ENCODE measurements at places on chromosomes 12 and 14.

DNA sequence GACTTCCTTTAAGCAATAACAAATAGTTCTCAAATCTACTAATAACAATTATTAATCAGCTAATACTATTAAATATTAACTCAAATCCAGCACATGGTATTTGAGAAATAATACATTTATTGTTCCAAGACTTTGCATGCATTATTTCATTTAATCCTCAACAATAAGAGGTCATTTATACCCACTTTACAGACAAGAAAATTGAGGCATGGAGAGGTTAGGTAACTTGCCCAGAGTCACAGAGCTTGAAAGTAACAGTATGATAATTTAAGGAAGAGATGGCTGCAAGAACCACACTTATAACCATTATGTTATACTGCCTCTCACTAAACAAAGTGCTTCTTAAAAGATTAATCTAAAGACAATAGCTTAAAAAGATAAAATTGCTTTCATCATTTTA lies 318.9 kb downstream of the SOX5 start:
- DNase-seq: no peak

DNA sequence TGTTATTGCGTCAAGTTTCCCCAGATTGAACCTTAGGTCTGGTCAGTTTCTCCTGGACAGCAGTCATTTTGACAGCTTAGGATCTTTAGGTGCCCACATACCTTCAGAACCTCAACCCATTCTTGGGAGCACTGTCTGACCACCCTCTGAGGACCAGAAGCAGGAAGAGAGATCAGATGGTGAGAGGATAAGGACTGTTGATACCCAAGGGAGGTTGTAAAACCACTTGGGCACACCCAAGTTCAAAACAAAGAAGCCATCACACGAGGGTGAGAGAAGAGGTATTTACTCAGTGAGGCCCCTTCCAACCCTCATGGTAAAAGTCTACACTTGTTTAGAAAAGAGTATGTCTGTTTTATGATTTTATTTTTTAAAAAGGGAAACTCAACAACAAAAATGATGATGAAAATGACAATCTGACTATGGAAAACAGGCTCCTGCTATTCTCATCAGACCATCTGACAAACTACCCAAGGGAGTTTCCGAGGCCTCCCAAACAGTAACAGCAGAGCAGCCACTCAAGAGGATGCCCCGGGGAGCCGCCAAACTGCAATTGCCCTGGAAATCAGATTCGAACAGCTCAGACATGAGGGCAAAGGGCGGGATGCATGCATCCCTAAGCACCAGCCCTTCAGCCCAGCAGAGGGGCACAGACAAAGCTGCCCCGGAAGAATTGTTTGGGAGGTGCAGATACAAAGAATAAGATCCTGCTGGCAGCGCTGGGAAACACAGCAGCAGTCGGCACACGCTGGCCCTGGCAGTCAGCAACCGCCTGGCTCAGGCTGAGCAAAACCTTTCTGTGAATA lies 162.6 kb upstream of the PLEKHG7 start:
- DNase-seq: peak; percentile 58

DNA sequence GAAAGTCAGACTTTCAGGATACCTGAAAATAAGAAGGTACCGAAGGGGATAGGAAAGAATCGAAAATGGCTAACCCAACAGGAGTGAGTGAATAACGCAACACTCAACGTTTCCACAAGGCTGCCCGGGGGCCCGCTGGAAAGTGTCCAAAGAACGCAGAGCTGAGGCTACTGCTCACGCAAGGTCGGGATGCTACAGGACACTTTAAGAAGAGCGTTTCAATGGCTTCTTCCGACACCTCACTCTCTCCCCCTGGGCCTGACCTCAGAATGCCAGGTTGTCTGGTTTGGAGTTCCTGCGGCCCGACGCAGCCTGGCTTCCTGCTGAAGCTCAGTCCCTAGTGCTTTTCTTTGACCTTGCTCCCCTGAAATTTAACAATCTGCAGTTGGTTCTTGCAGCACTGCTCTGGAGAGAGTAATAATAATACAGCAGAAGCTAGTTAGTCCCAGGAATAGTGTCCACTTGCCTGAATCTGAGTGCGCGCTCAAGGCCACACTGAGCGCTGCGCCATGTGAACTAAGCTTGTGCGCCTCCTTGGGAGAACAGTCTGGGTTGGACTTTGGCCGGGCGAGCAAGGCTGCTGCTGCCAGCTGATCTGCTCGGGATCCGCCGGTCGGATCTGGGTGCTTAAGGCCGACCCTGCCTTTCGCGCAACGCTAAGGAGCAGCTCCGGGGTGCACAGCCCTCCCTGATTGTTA lies 2.0 kb upstream of the ALX1 start:
- DNase-seq: no peak

DNA sequence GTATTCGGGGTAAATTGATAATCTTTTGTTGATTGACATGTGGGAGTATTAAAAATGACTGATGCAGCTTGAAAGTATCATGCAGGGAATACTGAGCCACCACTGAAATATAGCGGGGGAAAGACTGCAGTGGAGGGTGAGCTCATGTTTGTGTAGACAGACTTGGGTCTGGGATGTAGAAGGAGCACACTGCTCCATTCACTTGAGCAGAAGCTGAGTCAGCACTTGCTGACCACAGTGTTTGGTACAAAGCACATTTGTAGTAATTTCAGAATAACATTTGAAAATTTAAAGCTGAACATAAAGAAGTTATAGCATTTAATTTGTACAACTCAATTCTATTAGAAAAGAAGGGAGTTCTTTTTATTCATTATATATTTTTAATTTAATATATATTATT lies 304.3 kb upstream of the PRICKLE1 start:
- DNase-seq: no peak

DNA sequence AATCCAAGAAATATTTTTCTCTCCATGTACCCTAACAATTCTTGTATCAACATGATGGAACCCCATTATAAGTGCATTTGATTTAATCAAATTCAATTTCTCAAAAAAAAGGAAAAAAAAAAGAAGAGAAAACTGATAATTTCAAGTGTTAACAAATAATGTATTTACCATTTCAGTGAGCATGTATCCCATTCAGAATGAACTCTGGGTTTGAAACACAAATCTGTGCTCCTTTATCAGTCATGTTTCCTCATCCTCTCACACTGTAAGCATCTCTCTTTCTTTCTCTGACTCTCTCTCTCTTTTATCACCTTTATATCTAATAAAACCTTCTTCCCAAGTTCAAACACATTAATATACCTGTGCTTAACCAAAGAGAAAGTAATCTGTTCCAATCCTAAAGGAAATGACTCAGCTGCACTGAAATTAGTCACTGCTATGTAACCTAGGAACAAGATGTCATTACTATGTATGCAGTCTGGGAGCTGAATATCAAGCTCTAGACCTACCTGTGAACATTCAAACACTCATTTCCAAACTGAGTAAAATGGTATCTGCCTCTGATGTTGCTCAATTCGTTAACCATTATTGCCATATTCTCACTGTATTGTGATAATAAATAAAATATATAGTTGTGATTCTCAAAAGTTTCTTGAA lies 135.0 kb upstream of the LRIG3 start:
- no peak for DNase-seq

GRCh38 chr14:64324895-64325294 lies 30.7 kb upstream of the ESR2 start:
- no peak for DNase-seq

DNA sequence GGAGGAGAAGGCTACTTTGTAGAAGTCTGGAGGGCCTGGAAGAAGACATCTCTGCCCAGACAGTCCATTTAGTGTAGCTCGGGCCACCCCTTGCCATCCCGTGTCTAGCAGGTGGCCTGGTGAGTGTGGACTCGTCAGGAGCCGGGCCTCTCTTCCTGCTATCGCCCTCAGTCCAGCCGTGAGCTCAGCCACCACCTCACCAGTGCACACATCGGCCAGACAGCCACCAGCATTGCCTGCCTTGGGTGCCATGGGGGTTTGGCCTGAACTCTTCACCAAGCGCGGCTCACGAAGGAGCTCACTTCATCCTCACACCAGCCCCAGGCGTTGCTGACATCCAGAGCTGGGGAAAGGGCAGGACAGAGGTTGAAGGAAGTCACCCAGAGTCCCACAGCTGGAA lies 19.6 kb upstream of the TRAF3 start:
- DNase-seq: no peak

DNA sequence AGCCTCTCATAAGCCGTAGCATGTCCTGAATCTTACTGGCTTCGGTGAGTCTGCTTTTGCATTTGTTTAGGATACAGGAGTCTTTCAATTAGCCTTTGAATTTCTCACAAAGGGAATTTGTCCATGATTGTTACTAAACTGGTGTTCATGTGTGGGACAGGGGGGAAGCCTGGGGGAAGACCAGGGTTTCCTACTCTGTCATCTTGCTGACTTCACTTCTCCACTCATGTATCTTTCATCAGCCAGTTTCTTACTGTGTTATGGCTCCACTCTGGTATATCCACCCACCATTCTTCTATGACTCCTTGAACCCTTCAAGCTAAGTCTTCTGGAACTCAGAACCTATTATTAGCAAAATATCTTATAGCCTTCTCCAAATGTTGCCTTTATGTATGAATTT lies 31.7 kb upstream of the A2M start:
- no peak for DNase-seq

DNA sequence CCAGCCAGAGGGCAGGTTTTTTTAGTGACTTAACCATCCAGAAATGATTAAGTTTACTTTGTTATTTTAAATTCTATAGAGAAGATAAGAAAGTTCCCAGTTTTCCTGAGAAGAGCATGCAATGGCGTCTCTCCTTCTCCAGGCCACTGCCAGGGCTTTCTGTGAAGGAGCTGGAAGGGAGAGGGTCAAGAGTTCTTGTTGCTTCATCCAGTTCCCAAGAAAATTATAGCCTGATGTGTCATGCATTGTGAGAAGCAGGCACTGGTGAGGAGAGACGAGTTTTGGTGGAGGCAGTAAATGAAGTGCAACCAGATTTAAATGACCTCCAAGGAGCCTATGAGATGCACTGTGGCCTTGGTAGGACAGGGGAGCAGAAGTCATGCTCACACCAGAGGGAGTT lies 14.2 kb downstream of the ELK3 start:
- DNase-seq: no peak

DNA sequence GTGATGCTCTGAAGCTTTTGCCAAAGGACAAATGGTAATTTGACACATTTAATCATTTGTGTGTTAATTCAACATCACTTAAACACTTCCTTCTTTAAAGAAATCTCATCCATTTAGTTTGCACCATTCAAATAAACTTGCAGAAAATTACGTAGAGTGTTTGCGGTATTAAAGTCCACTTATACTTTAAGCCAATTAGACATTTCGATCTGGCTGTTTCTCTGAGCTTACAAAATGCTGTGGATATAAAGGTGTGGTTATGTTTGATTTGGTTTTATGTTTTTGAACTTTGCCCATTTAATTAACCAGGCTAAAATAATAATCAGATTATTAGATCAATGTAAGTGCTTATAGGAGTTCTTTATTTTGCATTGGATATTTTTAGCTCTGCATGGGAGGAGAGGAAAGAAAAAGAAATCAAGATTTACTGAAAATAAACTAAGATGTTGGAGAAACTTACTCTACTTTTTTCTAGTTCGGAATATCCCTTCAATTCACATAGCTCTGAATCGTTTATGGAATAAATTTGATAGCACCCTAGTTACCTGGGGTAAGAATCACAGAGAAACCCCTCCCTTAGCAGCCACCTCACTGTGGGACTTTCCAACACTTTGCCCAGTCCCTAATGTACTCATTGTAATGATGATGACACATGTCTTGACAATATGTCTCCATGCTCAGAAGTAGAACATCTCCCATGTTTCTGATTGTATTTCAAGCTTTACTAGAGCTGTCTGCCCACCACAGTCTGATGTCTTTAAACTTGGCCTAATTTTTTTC lies 268.0 kb downstream of the BTG1 start:
- peak; percentile 79 for DNase-seq

GRCh38 chr14:99644035-99644587 lies 818 bp upstream of the HHIPL1 start:
- no peak for DNase-seq

DNA sequence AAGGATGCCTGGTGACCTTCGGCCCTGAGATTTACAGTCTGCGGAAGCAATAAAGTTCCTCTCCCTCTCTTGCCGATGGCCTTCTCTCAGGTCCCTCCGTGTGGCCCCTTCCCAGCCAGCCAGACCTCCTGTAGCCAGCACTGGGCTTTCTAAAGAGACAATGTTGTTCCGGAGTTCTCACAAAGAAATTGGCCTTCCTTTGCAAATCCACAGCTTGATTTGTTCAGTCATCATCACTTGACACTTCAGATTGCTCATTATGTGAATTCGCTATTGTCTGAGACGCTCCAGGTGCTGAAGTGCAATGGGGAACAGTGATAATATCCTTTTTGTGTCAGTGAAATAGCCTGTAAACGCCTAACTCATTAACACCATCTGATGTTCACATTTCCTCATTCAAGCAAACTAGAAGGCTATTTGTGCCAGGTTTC lies 43.7 kb upstream of the GPHB5 start:
- DNase-seq: no peak

DNA sequence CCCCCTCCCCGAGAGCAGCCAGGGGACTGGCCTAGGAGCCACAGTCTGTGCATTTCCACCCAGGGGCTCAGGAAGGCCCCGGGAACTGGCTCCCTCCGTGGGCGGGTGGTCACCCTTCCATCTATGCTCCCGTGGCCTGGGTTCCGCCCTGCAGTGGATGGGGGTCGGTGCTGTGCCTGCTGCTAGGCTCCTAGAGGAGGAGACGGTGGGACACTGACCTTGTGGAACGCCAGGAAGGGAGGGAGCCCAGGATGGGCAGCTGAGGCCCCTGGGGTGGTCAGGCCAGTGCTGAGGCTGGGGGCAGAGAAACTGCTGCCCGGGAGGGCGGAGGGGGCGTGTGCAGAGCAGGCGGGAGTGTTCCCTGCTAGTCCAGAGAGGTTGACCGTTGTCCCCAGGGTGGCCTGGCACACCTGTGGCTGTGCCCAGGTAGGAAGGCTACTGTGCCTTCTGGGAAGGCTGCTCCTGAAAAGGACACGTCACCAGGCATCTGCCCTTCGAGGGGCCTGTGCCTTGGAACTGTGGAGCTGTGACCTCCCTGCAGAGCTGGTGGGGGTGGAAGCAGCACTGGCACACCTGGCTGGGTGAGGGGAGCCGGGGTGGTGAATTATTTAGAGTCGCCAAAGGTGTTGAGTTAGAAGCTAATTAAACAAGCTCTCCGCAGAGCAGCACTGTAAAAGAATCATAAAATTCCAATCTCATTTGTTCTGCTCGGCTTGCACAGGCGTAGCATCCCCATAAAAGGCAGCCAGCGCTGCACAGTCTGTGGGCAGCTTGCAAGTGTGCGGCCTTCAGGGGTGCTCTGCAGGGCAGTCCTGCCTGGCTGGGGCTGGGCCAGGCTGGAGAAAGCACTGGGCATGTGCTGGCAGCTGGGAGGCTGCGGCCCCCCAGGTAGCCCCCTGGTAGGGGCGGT lies 145.1 kb downstream of the KIF26A start:
- no peak for DNase-seq

GRCh38 chr12:8018666-8019581 lies 13.6 kb upstream of the FOXJ2 start:
- no peak for DNase-seq

- no peak for DNase-seq
Observed at GRCh38 chr14:38197784-38198335, 9.8 kb upstream of the SSTR1 start.

DNA sequence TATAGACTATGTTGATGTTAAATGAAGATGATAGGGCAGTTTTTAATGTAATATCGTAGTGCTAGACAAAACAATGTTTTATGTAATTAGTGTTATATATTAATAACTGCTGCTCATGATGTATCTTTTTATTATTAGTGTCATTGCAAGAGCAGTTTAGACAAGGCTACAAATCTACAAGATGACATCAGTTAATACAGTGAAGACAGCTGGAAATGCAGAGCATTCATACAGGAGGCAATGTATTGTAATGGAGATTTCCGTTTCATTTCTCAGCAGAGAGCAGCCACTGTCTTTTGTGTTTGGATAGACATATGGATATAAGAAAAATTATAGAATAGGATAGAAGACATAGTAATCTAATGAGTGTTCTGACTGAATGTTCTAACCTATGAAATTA lies 178.0 kb downstream of the FOXG1 start:
- no peak for DNase-seq
